ENCODE measurements at places on chromosomes 13 and 19.

GRCh38 chr13:51322826-51323225 is 16.7 kb upstream of the SERPINE3 start:
- no peak for DNase-seq

- DNase-seq, result no peak
Observed at GRCh38 chr19:40610396-40611064, 9.4 kb downstream of the LTBP4 start.

GRCh38 chr13:106637519-106637918 is 69.6 kb upstream of the ARGLU1 start:
- no peak for DNase-seq

- no peak for DNase-seq
Observed at GRCh38 chr19:37943480-37943879, 36.5 kb downstream of the SIPA1L3 start.
